ENCODE measurements at places on chromosomes 7 and 10.

GRCh38 chr7:144830024-144830785 lies 5.6 kb downstream of the TPK1 start:
- no peak for DNase-seq

GRCh38 chr7:141281311-141281710 lies 207.4 kb downstream of the TMEM178B start:
- DNase-seq, result no peak

GRCh38 chr7:70372768-70373515 lies 759.0 kb upstream of the GALNT17 start:
- no peak for DNase-seq

- no peak for DNase-seq
These were observed 121.6 kb downstream of the CREB5 start for GRCh38 chr7:28533731-28534531.

DNA sequence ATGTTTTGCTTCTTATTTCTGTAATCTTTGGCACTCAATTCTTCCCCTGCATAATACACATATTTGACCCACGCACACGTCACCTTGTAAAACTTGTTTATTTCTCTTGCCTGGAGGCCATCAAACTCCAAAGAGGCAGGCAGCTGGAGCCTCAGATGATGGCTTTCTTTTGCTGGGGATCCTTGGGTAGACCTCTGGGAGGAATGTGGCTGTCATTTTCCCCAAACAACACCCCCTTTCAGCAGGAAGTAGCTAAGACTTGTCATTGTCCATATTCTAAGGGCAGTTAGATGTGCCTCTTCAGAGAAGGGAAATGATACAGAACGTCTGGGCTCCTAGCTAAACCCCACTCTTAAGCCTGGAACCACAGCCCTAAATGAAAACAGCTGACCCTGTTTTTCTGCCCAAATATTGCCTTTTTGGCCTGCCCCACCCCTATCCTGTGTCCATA lies 111.3 kb downstream of the ITGB8 start:
- DNase-seq, result no peak

- peak; percentile 18 for DNase-seq
These were observed 80.3 kb upstream of the SCIN start for GRCh38 chr7:12490107-12490688.

- no peak for DNase-seq
These were observed 131.1 kb downstream of the LRRC4 start for GRCh38 chr7:127900141-127900540.

DNA sequence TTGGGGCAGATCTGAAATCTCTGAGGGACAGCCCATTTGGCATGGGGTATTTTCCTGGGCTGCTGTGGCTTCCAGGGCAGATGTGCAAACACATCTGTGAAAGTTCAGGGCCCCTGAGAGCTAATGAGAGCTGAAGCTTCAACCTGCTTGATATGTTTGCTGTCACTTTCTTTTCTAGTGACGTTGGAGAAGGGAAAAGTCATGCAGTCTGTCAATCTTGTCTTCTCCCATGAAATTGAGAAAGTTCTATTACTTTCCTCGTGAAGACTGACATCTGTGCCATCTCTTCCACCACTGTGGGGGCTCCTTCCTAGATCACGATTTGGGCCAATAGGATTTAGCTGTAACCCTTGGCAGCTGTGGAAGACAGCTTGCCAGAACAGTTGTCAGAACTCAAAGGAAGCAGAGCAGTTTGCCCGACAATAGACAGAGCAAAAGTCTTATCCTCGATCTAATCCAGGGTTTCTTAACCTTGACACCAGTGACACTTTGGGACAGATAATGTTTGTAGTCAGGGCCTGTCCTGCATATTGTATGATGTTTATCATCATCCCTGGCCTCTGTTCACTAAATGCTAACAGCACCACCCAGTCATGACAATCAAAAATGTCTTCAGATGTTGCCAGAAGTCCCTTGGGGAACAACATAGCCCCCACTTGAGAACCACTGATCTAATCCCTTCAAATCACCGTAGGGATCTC lies 586.5 kb downstream of the LRMDA start:
- no peak for DNase-seq
